ENCODE measurements at places on chromosomes 3 and 15. TPM values are rescaled to one million over a fixed set of nuclear protein-coding genes. Genes with fewer than 3 reads are reported as not detected.

DNA sequence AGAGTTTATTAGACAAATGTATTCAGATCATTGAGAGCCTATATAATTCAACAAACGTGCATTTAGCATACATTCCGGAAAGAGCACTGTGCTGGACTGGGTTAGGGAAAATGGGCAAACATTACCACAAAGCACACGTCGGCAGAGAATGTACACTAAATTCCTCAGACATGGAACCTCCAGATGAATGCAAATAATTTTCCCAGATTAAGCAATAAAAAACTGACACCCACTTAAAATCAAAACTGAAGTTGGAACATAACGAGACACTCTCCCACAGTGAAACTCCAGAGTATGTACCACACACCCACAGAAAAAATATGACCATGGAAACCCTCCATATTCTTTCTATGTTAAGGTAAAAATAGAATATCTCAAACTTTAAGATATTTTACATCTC lies 4.8 kb downstream of the SECISBP2L start:
- H3K4me3 ChIP-seq, result no peak overlapping the region
- H3K36me3 ChIP-seq, result peaks cover 7% of the 10 kb centered on the region
- no peaks in the 10 kb centered on the region for H3K4me1 ChIP-seq

DNA sequence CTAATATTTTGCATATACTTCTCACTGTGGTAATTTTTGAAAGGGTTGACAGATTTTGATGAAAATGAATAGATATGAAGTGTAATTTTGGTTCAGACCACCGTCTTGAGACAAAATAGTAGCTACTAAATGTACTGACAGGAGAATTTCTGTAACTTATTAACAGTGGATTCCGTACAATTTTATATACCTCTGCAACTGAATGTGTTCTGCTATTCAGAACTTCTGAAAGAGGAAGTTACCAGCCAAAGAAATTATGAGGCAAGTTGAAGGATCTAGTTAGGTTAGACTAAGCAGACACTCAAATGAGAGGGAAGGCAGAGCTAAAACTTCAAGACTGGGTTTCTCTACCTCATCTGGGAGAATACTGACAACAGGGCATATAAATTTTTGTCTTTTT lies 29.4 kb downstream of the GAP43 start:
- no peaks in the 10 kb centered on the region for H3K36me3 ChIP-seq
- DNase-seq, result no peak
- no peak overlapping the region for H3K4me3 ChIP-seq
- H3K27ac ChIP-seq, result no peak overlapping the region

GRCh38 chr3:38067508-38068233 lies 28.7 kb downstream of the DLEC1 start:
- no peak overlapping the region for H3K4me3 ChIP-seq
- H3K27ac ChIP-seq, result no peak overlapping the region
- H3K4me1 ChIP-seq, result no peaks in the 10 kb centered on the region
- peaks cover 38% of the 10 kb centered on the region for H3K27me3 ChIP-seq

DNA sequence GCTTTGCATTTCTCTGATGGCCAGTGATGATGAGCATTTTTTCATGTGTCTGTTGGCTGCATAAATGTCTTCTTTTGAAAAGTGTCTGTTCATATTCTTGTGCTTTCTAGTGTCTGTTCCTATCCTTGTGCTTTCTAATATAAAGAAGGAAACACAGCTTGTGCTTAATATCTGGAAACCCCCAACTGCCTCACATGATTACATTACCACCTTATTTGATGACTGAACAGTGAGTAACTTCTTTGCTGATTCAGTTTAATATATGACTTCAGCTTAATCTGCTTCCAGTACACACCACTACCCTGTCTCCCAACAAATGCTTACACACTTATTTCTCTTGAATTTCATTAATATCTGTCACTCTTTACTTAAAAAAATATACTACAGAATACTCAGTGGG lies 835.1 kb downstream of the EDEM1 start:
- no peak overlapping the region for H3K27ac ChIP-seq
- no peak for DNase-seq
- no peaks in the 10 kb centered on the region for H3K4me1 ChIP-seq
- H3K36me3 ChIP-seq, result no peaks in the 10 kb centered on the region
- no peak overlapping the region for H3K4me3 ChIP-seq

GRCh38 chr15:95108673-95109072 lies 877.3 kb downstream of the MCTP2 start:
- H3K36me3 ChIP-seq, result no peaks in the 10 kb centered on the region
- H3K4me1 ChIP-seq, result no peaks in the 10 kb centered on the region
- no peak overlapping the region for H3K4me3 ChIP-seq
- H3K27ac ChIP-seq, result no peak overlapping the region

- H3K27ac ChIP-seq, result no peak overlapping the region
- peaks cover 57% of the 10 kb centered on the region for H3K4me1 ChIP-seq
- H3K27me3 ChIP-seq, result no peaks in the 10 kb centered on the region
- no peak overlapping the region for H3K4me3 ChIP-seq
Measured at GRCh38 chr15:70436428-70436827, 326.9 kb downstream of the UACA start.

DNA sequence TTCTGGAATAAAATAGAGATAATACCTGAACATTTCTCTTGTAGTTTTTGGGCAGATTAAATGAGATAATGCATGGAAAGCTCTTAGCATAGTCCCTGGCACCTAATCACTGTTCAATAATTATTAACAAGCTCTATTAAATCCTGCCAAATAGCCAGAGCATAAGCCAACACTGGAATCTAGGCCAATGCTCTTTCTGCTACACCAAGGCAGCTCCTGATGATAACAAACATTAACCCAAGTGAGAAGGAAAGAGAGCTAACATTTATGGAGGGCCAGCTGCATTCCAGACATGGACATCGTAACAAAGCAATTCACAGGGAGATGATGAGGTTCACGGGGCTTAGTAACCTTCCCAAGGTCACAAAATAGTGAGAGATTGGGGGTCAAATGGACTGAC lies 23.3 kb downstream of the LARP6 start:
- H3K27me3 ChIP-seq, result no peaks in the 10 kb centered on the region

- H3K4me3 ChIP-seq, result no peak overlapping the region
- H3K4me1 ChIP-seq, result no peaks in the 10 kb centered on the region
- H3K27ac ChIP-seq, result no peak overlapping the region
- no peaks in the 10 kb centered on the region for H3K27me3 ChIP-seq
Measured at GRCh38 chr3:188106887-188107830, 46.8 kb upstream of the LPP start.

- no peaks in the 10 kb centered on the region for H3K36me3 ChIP-seq
- DNase-seq, result no peak
- peaks cover 2% of the 10 kb centered on the region for H3K4me1 ChIP-seq
- H3K27ac ChIP-seq, result no peak overlapping the region
- no peak overlapping the region for H3K4me3 ChIP-seq
- H3K27me3 ChIP-seq, result peaks cover 7% of the 10 kb centered on the region
Measured at GRCh38 chr15:31260646-31261265, 65.9 kb upstream of the KLF13 start.

DNA sequence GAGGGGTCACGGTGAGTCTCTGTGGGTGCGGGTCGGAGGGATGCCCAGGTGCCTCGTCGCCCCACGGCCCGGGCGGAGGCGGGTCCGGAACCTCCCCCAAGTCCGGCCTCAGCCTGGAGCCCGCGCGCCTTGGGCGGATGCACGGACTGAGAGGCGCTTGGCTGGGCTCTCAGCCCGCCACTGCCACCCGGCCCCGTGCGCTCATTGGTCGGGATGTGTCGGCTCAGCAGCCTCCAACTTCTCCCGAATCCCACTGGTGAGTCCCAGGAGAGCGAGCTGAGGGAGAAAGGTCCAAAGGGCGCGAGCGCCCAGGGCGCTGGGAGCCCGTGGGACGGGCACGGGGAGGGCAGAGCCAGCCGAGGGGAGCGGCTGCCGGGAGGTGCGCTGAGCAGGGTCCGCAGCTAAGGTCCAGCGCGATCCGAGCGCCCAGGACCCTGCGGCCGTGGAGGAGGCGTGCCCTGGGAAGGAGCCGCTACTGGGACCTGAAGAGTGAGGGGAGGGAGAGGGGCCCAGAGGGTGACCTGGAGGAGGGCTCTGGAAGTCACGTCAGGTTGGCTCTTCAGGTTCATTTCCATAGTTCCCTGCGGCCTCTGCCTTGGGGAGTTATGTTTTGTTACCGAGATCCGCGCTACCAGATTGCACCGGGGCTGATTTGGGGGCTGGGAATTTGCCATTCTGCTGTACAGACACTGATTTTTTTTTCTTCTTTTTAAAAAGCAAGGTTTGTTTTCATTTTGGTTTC lies at the start of gene MME:
Gene MME, plus strand, starts transcription at position 574 of the 742 bp plus-strand sequence. CDS start 3,849 bp downstream, outside the sequence.
- DNase-seq, result peak; percentile 22
- no peak within 1 kb of the TSS for H3K27ac ChIP-seq
- H3K36me3 ChIP-seq, result no peaks in the 10 kb centered on the region
- H3K4me1 ChIP-seq, result peaks cover 14% of the 10 kb centered on the region
- H3K4me3 ChIP-seq, result peak within 1 kb of the TSS; percentile 58

DNA sequence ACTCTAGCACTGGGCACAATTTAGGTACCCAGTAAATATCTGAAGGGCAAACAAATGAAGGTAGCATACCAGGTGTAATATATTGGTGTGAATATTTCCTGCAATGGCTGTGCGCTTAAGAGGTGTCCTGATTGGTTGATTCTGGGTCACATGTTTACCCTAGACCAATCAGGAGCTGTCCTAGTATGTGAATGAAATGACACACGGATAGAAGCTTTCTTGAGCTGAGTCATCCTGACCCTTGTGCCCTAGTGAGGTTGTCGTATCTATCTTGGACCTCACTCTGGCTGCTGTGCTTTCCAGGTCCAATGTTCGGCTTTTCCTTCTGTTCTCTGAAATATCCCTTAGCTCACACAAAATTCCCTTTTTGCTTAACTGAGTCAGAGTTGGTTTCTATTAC lies 58.1 kb upstream of the FOXP1 start:
- H3K27me3 ChIP-seq, result peaks cover 5% of the 10 kb centered on the region
- H3K36me3 ChIP-seq, result no peaks in the 10 kb centered on the region
- H3K4me3 ChIP-seq, result no peak overlapping the region
- DNase-seq, result peak; percentile 68
- no peaks in the 10 kb centered on the region for H3K4me1 ChIP-seq

The ECE2 gene
- total RNA-seq, result not detected

The EBLN2 gene
- 2.2 TPM for total RNA-seq

The APOD gene
- 0.33 TPM for total RNA-seq
